ENCODE measurements at places on chromosomes 11 and 22. TPM values are rescaled to one million over a fixed set of nuclear protein-coding genes. Genes with fewer than 3 reads are reported as not detected.

Gene MICAL3
- total RNA-seq = 7.0 TPM

Gene PKDREJ
- total RNA-seq = not detected

Gene MED15
- total RNA-seq = 316 TPM

Gene RFPL2
- not detected for total RNA-seq

Gene HOATZ
- total RNA-seq = not detected

Gene UBQLN3
- total RNA-seq = not detected

Gene MAJIN
- total RNA-seq = not detected

Gene C22orf23
- not detected for total RNA-seq

Gene DNAJB7
- not detected for total RNA-seq

Gene IGLL1
- not detected for total RNA-seq

Gene ACAT1
- total RNA-seq = 15.0 TPM

Gene UPB1
- 3.4 TPM for total RNA-seq

Gene OR52I2
- total RNA-seq = not detected

Gene TESMIN
- 2.5 TPM for total RNA-seq

Gene NPAS4
- total RNA-seq = not detected

Gene HEPHL1
- total RNA-seq = not detected

Gene RAG2
- not detected for total RNA-seq

Measured in CD8-positive, alpha-beta T cell (primary cell).